ENCODE measurements at places on chromosomes 5 and 9.

GRCh38 chr9:100315561-100315960 is 37.2 kb downstream of the TEX10 start:
- DNase-seq: no peak

DNA sequence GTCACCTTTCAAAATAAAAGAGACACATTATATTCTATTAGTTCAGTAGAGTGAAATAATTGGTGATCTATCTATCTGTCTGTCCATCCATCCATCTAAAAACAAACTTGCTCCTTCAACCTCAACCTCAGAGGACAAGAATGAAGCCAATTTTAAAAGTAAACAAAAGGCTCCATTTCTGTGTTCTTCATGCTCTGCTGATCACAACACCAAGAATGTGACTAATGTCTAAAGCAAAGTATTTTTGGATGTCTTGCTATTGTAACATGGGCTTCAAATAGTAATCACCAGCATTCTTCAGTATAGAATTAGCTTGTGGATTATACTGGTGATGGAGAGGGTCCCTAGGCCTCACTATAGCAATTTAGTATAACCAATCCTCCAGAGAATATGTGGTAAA is 1304.4 kb downstream of the MAT2B start:
- no peak for DNase-seq

- no peak for DNase-seq
Observed at GRCh38 chr5:16685069-16685468, 68.3 kb upstream of the RETREG1 start.

DNA sequence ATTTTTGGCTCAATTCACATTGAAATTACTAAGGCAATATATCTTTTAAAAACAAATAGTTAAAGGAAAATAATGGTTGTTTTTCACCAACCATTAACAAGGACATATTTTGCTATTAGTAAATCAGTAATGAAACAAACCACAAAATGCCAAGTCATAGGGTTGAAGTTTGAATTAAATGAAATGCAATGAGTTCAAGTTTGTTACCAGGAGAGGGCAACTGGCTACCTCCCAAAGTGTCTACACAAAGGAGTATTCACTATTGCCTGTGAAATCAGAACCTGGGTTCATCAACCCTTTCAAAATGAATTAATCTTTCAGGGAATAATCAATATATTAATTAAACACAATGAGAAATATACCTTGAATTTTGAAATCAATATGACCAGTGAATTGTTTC is 138.4 kb upstream of the DMRTA1 start:
- DNase-seq: no peak

- no peak for DNase-seq
Observed at GRCh38 chr5:11851416-11851815, 52.8 kb downstream of the CTNND2 start.

DNA sequence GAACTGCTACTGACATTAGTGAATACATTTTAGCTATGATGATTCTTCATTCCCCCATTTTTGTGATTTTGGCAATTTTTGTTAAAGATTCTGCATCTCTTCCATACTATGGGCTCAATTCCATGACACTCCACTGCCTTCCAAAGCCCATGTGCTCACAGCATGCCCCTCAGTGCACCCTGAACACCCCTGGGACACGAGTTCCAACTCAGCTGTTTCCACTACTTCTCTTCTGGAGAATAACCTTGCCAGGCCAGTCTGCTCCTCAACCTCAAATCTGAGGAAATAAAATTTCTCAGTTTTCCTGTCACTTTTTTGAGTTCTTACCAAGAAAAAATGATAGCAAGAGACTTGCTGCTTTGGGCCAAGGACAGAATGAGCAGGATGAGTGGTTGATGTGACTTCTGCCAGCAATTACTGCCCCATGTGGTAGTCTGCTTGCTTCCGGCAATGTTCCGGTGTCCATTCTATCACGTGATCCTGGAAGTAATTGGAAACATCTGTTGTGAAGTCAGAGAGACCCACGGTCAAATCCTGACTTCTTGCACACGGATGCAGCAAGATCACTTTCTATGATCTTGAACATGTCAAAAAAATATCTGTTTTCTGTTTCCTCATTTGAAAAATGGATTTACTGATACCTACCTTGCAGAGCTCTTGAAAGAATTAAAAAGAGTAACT is 58.3 kb downstream of the EGFLAM start:
- no peak for DNase-seq

DNA sequence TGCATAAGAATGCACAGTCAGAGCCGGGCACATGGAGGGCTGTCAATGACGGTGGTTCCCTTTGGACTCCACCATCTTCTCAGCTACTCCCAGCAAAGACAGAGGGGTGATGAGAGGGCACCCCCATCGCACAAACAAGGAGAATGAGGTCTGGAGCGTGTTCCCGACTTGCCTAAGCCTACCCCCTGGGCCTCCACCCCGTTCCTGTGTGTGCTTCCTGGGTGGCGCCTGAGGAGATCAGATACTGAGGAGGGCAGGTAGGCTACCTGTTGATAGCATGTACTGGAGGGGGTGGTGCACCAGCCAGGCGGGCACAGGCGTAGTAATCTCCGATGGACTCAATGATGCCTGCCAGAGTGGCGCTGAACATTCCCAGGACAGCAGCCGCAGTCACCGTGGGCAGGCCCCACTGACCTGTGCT is 4.1 kb downstream of the SLC23A1 start:
- DNase-seq: no peak

GRCh38 chr9:38423973-38424843 is at the start of gene IGFBPL1:
TSS of gene IGFBPL1 (minus strand) at chr9:38424454. CDS start at chr9:38424424, 30 bp downstream.
- peak; percentile 2 for DNase-seq

DNA sequence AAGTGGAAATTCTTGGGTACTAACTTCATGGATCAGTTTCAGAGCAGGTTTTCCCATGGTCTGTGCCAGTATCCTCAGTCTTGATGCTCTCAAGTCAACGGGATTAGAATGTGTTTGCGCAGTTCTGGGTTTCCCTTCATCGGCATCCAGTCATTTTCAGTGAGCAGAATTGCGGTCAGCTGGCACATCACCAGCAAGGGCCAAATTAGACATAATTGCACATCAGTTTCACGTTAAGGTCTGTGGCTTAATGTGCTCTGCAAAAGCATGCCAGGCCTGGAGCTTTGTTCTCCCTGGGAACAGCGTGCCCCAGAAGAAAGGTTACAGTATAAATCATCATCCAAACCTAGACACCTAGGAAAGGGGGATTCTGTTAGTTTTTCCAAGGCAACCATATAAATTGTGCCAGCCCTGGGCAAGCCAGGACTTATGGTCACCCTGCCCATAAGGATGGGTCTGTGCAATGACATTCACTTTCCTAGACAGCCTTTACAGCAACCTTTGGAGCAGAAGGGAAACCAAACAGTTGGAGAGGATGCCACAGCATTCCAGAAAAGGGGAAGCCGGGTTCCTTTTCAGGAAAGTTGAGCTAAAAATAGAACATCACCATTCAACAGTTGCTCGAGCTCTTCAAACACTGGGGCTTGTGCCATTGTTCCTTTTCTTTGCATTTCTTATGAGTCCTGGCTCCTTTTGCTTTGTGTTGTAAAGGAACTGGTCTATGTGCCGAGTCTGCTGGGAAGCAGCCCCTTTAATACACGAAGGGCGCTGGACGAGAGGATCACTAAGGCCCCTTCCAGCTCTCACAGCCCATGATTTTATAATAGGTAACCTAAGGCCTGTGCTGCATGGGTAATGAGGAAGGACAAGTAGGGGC is 23.1 kb downstream of the IQGAP2 start:
- no peak for DNase-seq

DNA sequence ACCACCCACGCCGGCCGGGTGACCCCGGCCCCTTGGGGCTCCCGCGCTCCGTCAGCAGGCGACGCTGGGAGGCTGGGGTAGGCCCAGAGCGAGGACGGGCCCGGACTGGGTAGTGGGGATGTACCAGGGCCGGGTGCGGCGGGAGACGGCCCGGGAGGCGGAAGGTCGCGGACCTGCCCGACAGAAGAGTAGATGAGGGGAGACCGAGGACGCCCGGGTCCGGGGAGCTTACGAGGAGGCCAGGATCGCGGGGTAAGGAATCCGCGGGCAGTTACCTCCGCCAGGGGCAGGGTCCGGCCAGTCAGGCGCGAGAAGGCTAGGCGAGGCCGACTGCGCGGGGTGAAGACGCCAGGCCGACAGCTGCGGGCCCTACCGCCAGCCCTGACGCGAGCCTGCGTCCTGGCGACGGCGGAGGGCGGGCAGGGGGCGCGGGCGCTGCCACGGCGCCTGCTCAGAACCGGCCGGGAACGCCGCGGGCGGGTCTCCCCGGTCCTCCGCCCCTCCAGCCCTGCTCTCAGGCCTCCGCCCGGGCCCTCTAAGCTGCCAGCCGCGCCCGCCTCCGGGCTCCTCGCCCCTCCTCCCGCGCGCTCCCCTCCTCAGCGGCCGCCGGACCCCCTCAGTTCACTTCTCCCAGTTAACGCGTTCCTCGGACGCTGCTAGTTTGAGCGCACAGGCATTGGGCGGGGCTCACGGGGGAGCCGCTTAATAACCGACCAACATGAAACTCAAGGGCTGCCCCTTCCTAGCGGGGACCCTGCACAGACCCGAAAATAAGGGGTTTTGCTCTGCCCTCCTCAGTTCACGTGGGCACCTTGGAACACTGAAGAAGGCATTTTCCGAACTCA is at the start of gene CPLANE1:
Gene CPLANE1 (minus strand): TSS at position 407 of the 845 bp plus-strand sequence. CDS start 1,678 bp downstream, outside the sequence.
- DNase-seq: peak; percentile 48

DNA sequence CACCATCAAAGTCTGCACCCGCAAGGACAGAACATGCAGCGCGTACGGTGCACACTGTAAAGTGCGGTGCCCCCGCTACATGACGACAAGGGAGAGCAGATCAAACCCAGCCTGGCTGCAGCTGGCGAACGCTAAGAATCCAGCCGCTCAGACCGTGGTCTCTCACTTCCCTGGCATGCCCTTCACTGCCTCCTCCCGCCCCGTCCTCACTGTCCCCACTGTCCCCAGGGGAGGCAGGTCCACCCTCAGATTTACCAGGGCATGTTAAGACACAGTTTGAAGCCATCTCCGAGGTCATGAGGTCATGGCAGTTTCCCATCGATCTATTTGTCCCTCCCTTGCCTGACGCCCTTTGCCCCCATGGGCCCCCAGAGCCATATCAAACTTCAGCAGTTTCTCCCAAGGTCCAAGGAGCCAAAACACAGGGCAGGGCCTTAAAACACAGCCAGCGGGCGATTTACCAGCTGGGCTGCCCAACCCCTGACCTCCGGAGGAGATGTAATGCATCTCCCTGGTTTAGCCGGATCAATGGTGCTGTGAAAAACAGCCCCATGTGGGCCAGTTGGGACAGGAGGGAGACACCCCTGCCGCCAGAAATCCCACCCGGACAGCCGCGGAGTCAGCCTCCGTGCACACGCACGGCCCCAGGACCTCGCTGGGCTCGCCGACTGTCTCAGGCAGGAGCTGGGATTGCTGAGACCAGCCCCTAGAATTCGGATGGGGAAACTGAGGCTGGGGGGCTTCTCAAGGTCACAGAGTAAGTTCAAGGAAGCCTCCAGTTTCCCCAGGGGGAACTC is 52.3 kb upstream of the FUBP3 start:
- DNase-seq: no peak

DNA sequence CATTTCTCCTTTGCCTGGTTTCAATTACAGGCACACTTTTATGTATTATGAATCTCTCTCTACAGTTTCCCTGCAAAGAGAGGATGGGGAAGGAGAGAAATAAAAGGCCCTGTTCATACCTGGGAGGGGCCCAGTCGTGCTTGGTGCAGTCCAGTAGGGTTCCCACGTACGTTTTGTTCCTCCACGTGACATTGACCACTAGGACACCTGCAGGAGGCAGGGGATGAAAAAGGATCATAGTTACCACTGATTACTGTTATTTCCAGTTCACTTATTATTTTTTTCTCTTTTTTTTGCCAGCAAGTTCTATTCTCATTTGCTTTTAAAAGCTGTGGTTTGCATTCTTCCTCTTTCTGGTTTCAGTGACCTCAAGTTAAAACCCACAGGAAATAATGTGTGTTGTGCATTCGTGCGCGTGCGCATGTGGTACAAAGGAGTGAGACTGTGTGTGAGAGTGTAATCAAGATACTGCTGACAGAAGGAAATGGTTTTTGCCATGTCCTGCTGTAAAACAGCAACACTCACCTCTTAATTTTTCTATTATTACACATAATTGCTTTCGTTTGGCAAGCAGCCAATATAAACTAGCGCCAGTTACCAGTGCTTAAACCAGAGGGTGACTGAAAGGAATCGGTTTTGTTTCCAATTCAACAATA is 96.8 kb downstream of the ZNF608 start:
- peak; percentile 41 for DNase-seq

Data from stimulated activated CD8-positive, alpha-beta memory T cell treated with anti-CD3 and anti-CD28 coated beads, Interleukin-15, amount 100 ng/mL, for 48 hours (primary cell).